ENCODE measurements at places on chromosomes 2 and 18.

DNA sequence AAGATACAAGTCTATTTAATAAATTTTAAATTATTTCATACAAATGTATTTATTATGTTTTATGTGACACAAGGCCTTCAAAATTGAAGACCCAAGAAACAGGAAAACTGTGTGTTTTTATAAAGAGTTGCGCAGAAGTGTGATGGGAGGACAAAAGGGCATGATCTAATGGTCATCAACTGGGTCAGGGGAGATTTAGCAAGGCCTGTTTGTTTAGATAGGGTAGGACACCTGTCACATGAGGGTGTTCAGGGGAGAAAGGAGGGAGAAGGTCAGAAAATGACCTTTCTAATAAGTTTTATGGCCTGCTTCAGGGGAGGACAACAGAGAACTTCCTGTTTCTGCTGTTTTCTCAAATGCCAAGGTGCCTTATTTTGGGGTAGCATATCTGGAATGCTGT, 528.8 kb downstream of the STK39 start:
- no peak for DNase-seq

GRCh38 chr2:96541398-96542152, 5.0 kb downstream of the ARID5A start:
- DNase-seq: peak; percentile 83

DNA sequence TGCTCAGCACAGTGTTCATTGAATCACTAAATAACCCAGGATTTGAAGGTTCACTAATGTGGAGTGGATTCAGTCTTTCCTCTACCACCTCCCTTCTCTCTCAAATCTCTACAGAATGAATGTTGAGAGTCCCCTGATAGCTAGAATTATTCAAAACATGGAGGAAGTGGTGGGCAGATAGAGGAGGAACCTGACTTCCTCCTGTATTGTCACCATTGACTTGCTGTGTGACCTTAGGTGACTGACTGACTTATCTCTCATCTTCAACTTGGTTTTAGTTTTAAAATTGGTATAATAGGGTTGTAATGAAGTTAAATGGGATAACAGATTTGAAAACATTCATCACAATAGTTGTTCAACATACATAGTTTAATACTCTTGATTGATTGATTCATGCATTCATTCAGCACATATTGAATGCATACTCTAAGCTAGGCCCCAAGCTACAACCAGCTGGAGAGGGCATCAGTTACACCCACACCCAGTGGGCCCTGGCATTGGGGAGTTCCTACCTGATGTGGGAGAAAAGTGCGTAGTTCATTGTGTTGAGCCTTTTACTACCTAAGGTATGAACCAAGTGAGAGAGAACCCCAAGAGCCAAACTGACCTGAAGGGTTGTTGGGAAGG, 96.0 kb downstream of the WDR7 start:
- no peak for DNase-seq

GRCh38 chr2:100683231-100683630, 120.4 kb downstream of the PDCL3 start:
- DNase-seq: no peak

GRCh38 chr2:143525402-143525860, 396.2 kb downstream of the ARHGAP15 start:
- no peak for DNase-seq

GRCh38 chr18:54233228-54233625, 8.8 kb upstream of the MBD2 start:
- DNase-seq: no peak

DNA sequence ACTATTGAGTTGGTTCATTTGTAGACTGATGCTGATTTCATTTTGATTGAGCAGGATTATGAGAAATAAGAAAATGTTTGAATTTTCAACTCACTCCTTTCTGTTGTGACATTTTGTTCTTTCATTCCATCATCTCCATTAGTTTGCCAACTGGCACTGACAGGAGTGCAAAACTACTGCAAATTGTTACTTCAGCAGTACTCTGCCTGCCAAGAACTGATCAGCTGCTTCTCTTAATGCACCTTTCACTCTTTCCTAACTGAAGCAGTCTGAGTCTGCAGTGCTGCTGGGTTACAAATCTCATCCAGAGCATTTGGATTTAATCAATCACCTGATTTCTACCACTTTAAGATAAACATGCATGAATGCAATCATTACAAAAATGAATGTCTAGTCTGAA, 70.9 kb downstream of the TMEFF2 start:
- peak; percentile 5 for DNase-seq

DNA sequence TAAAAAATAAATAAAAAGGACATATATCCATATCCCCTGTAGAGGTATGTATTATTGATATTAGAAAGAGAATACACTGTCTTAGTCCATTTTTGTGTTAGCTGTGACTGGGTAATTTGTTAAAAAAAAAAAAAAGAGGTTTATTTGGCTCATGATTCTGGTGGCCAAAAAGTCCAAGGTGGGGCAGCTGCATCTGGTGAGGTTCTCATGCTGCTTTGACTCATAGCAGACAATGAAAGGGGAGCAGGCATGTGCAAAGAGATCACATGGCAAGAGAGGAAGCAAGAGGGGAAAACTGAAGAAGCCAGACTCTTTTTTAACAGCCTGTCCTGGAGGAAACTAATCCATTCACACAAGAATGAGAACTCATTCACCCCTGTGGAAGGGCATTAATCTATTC, 101.6 kb upstream of the MAP4K3 start:
- DNase-seq: no peak

DNA sequence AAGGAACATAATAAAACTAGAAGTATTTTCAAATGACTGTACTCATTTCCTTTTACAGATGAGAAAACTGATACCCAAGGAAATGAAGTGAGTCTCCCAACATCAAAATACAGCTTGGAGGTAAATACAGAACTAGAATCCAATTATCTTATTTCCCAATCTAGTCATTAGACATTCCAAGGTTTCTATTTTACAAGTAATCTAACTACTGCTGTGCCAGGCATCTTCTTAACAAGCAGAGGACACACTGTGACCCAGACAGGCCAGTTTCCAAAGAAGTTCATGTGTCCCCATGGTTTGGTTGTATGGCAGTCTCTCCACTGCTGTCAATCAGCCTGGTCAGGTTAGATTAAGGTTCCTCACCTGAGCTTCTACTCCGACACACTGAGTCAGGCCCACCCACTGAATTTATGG, 143.5 kb downstream of the THADA start:
- peak; percentile 37 for DNase-seq

DNA sequence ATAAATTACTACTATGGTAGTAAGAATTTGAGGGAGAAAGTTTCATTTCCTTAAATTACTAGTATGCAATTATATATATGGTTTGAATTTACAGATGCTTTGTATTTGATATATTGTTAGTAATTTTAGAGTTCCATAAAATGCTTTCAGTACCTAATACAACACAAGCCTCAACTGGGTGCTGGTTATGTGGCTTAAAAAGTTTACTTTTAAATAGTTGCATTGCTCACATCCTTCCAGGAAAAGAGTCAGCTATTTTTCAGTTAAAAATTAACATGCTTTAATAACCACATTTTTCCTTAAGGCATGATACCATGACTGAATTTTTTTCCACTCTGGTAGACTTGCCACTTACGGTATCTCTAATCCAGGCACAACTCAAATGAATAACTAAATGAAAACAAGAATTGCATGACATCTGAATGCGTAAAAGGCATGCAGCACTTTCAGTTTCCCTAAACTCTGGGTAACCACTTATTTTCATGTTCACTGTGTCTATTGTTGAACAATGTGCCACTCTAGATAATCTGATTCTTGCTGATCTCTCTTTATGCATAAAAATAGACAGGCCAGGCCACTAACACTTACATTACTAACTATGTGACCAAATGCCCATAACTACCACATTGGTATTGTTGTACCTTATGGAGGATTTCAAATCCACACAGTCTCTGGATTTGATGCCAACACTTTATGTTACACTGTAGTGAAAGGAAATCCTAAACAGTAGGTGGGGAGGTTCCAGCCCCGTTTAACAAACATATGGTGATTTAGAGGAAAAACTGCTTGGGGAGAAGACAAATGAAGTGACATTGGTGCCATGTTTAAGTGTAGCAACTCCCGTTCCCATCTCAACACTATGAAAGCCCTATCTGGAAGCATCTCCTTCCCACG, 35.5 kb upstream of the SLC35F5 start:
- no peak for DNase-seq

- peak; percentile 12 for DNase-seq
These were observed 736.6 kb upstream of the ZEB2 start for GRCh38 chr2:145256551-145256950.

GRCh38 chr18:4060427-4061281, 394.5 kb downstream of the DLGAP1 start:
- DNase-seq: peak; percentile 1

- DNase-seq: no peak
These were observed 456.9 kb downstream of the ARHGAP15 start for GRCh38 chr2:143586119-143586518.

DNA sequence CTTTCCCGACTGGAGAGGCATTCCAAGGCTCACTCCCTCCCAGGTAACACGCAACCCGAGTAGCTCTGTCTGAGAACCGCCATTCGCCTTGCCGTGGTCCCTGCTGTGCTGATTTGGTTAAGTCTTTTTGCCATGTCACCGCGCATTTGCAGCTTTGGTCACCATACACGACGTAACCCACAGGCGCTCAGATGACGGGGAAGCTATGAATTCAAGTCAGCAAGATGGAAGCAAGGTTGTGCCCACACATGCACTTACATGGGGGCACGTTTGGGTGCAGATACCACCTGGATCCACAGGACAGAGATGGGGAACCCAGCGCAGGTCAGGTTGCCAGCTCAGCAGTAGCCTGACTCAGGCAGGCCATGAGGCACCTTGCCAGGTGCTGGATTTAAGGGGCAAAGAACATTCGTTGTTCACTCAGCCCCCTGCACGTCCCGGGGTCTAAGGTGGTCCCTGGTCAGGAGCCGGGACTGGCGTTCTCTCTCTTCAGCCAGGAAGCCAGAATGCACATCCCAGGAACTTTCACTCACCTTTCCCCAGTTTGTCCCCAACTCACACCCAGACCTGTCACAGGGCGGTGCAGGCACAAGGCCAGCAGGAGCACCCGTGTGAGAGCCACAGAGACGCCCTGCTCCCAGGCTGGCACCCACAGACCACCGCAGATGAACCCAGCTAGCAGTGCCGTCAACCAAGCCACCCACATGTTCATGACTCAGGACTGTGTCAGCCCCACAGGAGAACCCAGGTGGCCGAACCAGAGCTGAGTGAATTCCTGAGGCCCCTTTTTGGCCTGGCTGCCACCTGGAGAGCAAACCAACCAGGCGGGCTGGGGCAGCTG, 19.9 kb downstream of the SNED1 start:
- no peak for DNase-seq

- no peak for DNase-seq
These were observed 272.8 kb downstream of the ZNF385B start for GRCh38 chr2:179588486-179589145.

DNA sequence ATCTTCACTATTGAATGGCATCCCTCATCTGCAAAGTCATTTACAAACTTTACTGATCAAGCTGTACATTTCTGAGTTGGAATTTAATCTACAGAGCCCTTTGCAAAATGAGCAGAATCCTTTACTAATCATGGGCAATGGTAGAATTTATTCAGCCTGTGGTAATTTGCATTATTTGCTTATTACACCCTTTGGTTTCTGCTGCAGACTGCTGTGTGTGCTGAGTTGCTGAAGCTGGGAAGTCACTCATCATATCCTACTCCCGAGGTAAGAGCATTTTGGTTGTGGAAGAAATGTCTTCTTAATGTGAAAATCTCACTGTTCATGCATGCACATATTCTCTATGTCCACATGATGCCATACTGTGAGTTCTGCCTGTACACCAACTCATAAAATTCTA, 357.4 kb upstream of the SLC39A10 start:
- DNase-seq: no peak

DNA sequence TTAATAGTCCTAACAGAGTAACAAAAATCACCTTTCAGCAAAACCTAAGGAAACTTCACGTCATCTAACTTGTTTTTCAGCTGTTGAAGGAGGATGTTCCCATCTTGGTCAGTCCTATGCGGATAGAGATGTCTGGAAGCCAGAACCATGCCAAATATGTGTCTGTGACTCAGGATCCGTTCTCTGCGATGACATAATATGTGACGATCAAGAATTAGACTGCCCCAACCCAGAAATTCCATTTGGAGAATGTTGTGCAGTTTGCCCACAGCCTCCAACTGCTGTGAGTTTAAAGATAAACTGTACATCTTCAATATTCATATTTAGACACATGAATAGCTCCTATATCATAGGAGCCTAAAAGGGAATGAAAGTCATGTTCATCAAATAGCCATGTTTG, 10.5 kb downstream of the COL3A1 start:
- peak; percentile 96 for DNase-seq

- DNase-seq: no peak
These were observed 57.2 kb downstream of the TSHZ1 start for GRCh38 chr18:75267643-75268363.

- DNase-seq: peak; percentile 71
These were observed 108.9 kb downstream of the CLIP4 start for GRCh38 chr2:29223851-29224692.

DNA sequence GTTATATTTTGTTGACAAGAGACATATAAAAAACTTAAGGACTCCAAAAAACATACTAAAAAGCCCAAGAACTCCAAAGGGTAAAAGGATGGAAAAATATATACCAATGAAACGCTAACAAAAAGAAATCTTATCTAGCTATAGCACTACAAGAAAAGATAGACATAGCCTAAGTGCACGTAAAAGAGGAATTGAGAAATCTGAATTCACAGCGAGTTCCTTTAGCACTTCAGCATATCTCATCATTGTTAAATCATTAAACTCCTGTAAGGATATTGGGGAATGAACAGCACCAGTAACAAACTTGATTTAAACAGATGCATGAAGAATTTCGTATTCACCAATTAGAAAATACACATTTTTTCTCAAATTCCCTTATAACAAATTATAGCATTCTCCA, 134.1 kb downstream of the CAPN13 start:
- DNase-seq: no peak

GRCh38 chr18:6566338-6566911, 151.7 kb upstream of the L3MBTL4 start:
- DNase-seq: no peak

GRCh38 chr2:128538396-128538795, 219.7 kb upstream of the HS6ST1 start:
- DNase-seq: no peak

DNA sequence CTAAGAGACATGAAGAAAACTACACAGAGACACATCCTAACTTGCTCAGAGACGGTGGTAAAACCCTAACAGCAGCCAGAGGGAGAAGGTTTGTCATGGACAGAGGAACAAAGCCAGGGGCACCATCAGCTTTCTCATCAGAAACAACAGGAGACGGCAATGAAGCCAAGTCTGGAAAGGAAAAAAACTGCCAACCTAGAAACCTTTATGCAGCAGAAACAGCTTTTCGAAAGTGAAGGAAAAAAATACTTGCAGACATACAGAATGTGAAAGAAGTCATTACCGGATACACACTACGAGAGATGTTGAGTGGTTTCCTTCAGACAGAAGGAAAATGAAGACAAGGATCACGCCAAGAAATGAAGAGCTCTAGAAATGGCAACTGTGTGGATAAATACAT, 55.9 kb downstream of the ANO7 start:
- DNase-seq: no peak

DNA sequence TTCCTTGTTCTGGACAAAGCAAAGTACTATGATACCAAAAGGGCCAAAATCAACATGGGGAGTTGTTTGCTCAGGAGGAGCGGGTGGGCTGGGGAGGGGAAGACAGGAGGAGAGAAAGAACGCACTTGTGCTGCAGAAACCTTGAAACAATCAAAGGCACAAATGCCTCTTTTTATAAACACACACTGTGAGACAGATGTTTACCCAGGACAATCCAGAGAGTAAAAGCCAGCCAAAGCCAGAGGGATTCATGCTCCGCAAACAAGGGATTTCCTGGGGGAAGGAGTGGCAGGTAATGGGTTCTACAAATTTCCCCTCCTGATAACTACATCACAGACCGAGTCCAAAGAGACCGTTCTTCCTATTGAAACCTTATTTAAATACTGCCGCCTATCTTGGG, 323.5 kb upstream of the SKOR2 start:
- no peak for DNase-seq
